Right renal pelvis (tissue), 4 donors: ENCODE measurements at places on chromosomes 3 and 15. TPM values are rescaled to one million over a fixed set of nuclear protein-coding genes. Genes with fewer than 3 reads are reported as not detected.

DNA sequence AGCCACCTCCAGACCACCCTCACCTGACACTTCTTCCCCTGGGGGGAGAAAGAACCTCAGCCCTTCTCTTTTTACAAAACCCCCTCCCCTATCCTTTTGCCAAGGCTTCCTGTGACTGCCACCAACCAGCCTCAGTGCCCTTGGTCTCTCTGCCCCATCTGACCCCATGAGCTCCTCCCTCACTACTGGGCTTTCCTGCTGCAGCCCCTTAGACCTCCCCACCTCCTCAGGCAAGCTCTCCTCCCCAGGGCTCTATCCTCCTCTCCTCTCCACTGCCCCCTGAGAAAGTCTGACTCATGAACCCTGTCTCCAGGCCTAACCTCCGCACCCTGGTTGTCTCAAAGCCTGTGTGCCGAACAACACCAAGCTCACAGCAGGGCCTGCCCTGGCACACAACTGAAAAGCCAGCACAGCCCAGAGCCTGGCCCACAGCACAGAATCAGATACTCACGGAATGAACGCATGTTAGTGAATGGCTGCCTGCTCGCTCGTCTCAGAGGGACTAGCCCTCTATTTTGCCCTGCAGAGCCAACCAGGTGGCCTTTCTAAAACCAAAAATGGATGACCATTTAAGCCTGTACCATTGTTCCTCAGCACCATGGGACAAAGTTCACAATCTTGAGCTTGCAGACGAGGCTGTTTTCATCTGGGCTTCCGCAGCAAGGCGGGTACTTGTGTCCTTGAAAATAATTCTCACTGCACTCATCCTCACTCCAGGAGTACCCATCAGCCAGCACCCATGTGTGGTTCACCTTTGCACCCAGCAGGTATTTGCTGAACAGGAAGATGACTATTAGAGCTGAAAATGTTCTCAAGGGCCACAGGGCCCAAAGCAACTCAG, 1.7 kb downstream of the CHDH start:
- DNase-seq, result no peak

DNA sequence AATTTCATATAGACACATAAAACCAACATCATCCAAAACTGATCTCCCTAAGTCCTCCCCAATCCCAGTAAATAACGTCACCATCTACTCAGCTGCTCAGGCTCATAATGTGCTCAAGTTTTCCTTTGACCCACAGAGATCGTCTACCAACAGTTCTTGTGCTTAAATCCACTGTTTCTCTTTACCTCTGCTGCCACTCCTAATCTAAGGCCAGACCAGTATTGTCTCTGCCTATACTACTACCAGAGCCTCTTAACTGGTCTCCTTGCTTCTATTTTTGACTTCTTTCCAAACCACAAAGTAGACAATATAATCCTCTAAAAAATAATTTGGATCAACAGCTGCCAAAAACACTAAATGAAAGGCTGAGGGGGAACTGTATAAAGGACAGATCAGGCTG, 65.3 kb downstream of the CLASP2 start:
- no peak for DNase-seq

GRCh38 chr3:194198938-194199337, 63.0 kb downstream of the HES1 start:
- DNase-seq, result no peak

DNA sequence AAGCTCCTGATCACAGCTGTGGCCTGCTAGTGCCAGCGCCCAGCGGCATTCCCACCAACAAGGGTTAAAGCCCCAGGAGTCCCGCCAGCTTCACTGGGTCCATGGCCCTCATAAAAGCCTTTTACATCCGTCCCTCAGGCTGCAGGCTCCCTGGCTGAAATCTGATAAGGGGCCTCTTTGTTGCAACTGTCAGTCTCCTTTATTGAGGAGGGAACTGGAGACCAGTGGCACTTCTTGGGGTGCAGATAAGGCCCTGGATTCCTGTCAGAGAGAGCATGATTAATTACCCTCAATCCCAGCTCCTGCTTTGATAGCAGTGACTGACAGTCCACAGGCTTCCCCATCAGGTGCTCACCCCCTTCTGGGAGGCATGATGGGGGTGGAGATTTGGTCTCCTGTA, 30.9 kb upstream of the CLK3 start:
- DNase-seq, result no peak

- DNase-seq, result no peak
These were observed 186.6 kb upstream of the ROPN1 start for GRCh38 chr3:124178531-124178930.

DNA sequence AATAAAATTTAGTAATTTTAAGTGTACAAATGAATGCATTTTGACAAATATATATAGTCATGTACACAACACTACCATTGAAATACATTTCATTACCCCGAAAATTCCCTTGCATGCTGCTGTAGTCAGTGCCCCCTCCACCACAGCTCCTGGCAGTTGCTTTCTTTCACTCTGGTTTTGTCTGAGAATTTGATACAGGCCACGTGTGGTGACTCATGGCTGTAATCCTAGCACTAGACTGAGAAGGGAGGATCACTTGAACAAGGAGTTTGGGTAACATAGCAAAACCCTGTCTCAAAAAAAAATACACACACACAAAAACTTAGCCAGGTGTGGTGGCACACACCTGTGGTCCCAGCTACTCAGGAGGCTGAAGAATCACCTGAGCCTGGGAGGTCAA, 65.4 kb downstream of the TFRC start:
- no peak for DNase-seq

DNA sequence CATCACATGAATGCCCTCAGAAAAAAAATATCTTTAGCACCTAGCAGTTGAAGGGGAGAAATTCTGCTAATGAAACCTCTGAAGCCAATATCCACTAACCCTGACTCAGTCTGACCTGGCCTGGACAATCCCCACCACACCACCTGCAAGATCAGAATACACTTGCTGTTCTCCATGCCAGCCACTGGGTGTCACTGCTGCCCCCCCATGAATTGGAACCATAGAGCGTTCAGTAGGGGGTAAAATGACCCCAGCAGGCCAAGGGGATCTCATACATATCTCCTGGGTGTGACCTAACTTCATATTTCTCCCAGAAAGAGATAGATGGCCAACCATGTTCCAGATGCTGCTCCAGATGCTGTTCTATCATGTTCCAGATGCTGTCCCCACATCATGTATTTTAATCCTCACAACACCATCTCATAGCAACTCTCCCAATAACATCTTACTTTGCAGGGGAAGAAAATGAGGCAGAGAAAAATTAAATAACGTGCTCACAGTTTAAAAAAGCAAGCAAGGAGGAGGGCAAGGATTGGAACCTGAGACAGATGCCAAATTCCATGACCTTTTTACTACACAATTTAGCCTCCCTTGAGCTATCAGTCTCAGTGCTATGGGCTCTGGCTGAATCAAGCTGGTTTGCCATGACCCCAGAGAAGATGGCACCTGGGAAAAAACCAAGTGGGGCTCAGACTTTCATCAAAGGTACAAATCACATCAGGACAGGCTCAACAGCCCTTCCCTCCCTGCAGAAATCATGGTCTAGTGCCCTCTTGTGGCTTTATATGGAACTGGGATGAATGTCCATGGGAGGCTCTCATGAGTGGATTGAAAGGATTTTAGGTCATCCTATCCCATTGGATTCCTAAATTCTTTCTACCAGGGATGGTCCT, 12.4 kb downstream of the NTRK3 start:
- DNase-seq, result no peak

MESP2 gene
- polyA plus RNA-seq, result 0.80 TPM

GPR149 gene
- not detected for polyA plus RNA-seq

NUDT16 gene
- 43.3 TPM for polyA plus RNA-seq

AP4E1 gene
- polyA plus RNA-seq, result 8.0 TPM

KIF7 gene
- polyA plus RNA-seq, result 10.0 TPM

DPPA2 gene
- 0.81 TPM for polyA plus RNA-seq
